Epithelial cell of esophagus (primary cell): ENCODE measurements at places on chromosomes 16 and 17.

GRCh38 chr17:38467491-38467890, 39.2 kb downstream of the ARHGAP23 start:
- no peak for DNase-seq

- DNase-seq, result peak; percentile 70
These were observed 8.9 kb upstream of the RAPGEFL1 start for GRCh38 chr17:40168262-40168832.

- no peak for DNase-seq
These were observed 3.1 kb upstream of the CYTH1 start for GRCh38 chr17:78785011-78785662.

GRCh38 chr17:63390090-63390489, 56.0 kb downstream of the CYB561 start:
- DNase-seq, result no peak
